ENCODE measurements at places on chromosomes 4 and X.

GRCh38 chr4:155403886-155404285 lies 27.1 kb upstream of the MAP9 start:
- DNase-seq, result no peak

- peak; percentile 12 for DNase-seq
These were observed 123.2 kb upstream of the FAM9C start for GRCh38 chrX:13167481-13168231.

- DNase-seq, result no peak
These were observed 17.6 kb downstream of the ADRA2C start for GRCh38 chr4:3783693-3784306.

DNA sequence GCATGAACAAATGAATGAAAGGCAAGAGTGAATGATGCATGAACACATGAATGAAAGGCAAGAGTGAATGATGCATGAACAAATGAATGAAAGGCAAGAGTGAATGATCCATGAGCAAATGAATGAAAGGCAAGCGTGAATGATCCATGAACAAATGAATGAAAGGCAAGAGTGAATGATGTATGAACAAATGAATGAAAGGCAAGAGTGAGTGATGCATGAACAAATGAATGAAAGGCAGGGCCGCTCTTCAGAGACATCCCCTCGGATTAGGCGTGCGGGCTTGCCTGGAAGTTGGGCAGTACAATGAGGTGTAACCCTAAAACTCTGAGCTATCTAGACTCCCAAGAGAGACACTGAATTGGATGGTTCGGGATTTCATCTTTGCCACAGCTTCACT lies 3.7 kb downstream of the PCGF3 start:
- DNase-seq, result no peak

Data from stimulated activated CD4-positive, alpha-beta T cell treated with anti-CD3 and anti-CD28 coated beads, Interleukin-1b, Interleukin-23, amount 100 ng/mL, for 48 hours (primary cell).